Activated CD4-positive, alpha-beta T cell treated with anti-CD3 and anti-CD28 coated beads, Interleukin-2, amount 10 ng/mL, durations not matched to agents 7 days and 5 days (primary cell): ENCODE measurements at places on chromosomes 6 and 20. TPM values are rescaled to one million over a fixed set of nuclear protein-coding genes. Genes with fewer than 3 reads are reported as not detected.

ADGRF4 gene
- total RNA-seq = not detected

DNA sequence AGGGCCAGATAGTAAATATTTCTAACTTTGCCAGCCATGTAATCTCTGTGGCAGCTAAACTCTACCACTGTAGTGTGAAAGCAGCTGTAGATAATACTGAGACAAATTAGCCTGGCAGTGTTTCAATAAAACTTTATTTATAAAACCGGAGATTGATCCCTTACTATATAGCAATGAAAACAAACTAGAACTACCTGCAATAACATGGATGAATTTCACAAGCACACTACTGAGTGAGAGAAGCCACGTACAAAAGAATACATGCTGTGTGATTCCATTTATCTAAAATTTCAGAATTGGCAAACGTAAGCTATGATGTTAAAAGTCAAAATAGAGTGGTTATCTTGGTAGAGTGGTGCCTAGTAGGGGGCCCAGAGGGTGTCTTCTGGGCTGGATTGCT is 198.7 kb upstream of the SGK1 start:
- no peak for DNase-seq

DNA sequence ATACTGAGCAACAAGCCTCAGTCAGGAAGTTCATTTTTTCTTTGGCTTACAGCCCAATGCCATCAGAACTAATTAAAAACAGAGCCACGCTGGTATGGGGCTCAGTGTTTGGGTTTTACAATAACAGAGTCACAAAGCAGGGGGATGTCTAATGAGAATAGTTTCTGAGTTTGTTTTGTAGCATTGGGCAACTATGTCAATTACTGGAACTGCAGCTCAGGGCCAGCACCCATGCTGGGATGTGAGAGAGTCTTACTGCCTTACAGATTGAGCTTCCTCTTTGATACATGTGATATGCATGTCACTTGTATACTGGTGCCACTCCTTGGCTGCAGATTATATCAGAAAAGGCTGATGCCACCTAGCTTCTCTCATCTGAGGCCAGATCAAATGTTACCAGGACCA is 117.6 kb downstream of the TFAP2B start:
- DNase-seq = no peak

DNA sequence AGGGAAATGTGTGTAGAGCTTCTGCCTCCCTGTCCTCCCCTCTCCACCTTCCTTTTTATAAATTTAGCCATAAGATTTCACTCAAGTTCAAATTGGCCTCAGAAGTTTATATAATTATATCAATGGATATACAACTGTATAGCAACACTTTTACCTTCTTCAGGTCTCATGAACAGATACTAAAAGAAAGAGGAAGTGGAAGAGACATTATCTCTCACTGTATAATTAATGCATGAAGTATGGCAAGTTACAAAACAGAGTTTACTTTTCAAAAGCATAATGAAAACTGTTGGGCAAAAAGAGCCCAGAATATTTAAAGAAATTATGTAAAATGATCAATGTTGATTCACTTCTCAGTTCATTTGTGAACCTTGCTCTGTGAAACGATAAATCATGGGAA is 99.7 kb downstream of the PDE7B start:
- DNase-seq = no peak

CCN6 gene
- total RNA-seq = not detected

DNA sequence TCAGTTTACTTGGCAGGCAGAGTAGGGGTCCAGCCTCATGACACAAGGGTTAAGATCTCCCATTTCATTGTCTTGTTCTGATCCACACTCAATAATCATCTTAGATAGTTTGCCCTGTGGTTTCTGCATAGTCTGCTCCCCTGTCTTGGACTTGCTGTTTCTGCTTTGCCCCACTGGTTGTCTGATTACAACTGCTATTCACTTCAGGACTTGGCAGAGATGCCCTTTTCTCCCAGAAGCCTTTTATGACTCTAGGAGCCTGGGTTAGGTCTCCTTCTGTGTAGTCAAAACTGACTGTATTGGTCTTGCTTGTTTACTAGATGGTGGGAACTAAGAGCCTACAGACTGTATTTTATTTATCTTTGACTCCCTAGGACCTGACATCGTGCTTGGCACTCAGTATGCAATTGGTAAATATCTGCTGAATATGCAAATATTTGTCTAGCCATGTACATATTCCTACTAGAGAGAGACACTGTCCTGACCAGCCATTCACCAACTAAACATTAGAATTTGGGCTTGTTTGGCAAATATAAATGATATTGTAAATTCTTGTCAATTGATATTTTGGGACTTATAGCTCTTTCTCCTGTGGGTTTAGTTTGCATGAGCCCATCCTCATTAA is 165.9 kb upstream of the KCNK16 start:
- DNase-seq = no peak

- DNase-seq = no peak
Measured at GRCh38 chr6:50935442-50935841, 116.8 kb downstream of the TFAP2B start.

DNA sequence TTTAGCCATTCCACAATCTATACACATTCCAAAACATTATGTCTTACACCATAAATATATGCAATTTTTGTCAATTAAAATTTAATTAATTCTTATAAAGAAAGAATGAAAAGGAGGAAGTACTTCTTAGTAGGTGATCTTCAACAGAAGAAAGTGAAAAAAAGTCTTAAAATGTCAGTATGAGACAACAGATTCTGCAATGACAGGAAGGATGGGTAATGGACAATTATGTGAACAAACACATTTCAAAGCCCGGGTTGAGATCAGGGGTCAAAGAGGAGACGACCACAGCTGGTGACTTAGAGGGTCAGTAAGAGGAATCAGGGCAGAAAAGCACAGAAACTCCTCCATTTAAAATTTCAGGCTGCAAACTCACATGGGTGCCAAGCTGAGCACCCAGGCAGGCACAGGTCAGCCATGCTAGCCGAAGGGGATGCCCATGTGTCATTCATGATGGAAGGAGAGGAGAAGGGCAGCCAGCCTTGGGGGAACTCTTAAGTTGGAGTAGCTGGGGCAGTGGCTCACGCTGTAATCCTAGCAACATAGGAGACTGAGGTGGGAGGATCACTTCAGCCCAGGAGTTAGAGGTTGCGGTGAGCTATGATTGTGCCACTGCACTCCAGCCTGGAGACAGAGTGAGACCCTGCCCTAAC is 11.0 kb downstream of the VSX1 start:
- DNase-seq = no peak

- DNase-seq = no peak
Measured at GRCh38 chr20:11387189-11387754, 530.4 kb upstream of the BTBD3 start.

DNA sequence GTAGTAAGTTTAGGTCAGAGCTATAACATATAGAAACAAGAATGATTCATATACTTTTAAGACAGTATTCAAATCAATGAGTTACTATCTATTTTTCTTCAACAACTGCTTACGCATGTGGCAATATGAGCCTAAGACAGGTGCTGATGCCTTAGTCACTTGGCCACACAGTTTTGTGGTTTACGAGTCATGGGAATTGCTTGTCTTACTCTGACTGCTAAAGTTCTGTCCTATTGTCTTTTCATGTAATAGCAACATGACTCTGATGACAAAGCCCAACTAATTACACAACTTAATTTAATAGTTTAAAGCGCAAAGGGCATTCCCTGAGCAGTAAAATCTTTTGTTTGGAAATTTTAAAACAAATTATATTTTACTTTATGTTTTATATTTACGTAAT is 159.3 kb upstream of the CENPW start:
- no peak for DNase-seq

- DNase-seq = no peak
Measured at GRCh38 chr6:133108419-133108818, 132.7 kb upstream of the EYA4 start.

LGSN gene
- not detected for total RNA-seq

GPX5 gene
- total RNA-seq = not detected

DNA sequence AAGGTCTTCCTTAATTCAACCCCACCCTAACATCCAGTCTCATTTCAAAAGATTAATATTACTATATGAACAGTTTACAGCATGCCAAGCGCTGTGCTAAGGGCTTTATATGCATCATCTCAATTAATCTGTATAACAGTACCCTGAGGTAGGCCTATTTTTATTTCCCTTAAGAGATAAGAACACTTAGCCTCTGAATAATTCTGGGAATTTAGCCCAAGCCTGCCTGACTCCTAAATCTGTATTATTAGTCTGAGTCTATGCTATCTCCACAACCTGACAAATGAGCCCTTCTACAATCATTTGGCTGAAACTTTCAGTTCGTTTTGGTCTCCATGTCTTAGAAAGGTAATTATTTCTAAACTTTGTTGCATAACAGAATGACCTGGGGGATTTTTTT is 77.7 kb upstream of the SAMD5 start:
- no peak for DNase-seq

DNA sequence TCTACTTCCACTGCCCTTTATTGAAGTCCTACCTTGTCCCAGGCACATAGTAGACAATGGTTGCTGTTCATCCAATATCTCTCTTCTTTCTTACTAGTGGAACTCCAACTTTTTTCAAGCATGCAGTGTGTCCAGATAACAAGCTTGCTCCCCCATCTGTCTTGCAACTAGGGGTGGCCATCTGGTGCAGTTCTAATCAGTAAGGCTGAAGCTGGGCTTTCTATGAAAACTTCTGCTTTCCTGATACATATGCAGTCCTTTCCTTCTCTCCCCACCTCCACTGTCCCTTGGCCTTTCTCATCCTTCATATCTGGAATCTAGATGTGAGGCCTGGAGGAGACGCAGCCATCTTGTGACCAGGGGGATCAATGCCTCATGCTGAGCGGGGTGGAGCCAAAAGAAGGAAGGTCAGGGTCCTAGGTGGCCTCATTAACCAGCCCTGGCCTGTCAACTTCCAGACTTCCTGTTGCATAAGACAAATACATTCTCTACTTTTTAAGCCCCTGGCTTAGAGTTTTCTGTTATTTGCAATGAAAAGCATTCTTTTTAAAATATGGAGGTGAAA is 59.6 kb upstream of the ZFP64 start:
- no peak for DNase-seq

- DNase-seq = no peak
Measured at GRCh38 chr20:21262812-21263211, 40.3 kb upstream of the XRN2 start.

PEX7 gene
- 4.1 TPM for total RNA-seq

SLC17A1 gene
- not detected for total RNA-seq

PTCRA gene
- total RNA-seq = not detected

CD24 gene
- total RNA-seq = 0.22 TPM

DNA sequence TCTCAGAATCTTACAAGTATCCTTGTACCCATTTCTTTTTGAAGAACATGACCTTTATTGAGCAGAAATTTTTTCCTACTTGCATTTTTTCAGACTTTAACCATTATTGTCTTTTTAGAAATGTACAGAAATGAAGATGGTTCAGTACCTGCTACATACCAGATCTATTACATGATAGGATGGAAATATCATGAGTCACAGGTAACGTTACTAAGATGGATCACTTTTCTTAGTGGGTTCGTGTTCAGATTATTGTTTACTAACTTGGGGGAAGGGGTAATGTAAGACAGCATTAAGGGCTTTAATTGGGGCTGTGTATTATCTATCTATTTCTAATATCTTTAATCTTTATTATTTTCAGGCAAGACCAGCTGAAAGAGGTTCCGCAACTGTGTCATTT is 31.9 kb downstream of the NDUFAF5 start:
- no peak for DNase-seq

DNA sequence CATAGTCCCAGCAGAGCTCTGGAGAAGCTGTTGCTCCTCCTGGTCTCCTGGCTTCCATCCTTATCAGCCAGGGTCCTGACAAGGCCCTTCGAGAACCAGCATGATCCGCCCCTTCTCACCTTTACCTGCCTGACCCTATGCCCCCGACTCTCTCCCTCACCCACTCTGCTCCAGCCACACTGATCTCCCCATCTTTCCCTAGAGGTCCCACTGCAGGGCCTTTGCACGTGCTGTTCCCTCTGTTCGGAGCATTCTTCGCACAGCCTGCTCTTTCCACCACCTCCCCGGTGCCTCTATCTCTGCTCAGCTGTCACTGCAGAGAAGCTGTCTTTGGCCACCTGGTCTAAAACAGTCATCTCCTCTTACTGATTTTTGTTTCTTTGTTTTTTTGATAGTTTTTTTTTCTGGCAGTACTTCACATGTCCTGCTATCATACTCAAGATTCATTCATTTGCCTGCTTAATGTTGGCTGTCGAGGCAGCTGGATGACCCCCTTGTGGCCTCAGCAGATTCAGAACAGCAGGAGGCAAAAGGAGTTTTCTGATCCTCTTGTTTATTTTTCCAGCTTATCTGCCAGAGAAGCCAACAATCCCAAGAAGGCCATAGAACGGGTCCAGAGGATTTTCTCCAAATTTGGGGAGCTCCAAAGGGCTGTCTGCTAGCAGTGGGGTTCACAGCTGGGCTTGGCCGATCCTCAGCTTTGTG is 1.6 kb upstream of the PTGIS start:
- DNase-seq = no peak

RFX6 gene
- total RNA-seq = not detected

GHRH gene
- not detected for total RNA-seq

DNA sequence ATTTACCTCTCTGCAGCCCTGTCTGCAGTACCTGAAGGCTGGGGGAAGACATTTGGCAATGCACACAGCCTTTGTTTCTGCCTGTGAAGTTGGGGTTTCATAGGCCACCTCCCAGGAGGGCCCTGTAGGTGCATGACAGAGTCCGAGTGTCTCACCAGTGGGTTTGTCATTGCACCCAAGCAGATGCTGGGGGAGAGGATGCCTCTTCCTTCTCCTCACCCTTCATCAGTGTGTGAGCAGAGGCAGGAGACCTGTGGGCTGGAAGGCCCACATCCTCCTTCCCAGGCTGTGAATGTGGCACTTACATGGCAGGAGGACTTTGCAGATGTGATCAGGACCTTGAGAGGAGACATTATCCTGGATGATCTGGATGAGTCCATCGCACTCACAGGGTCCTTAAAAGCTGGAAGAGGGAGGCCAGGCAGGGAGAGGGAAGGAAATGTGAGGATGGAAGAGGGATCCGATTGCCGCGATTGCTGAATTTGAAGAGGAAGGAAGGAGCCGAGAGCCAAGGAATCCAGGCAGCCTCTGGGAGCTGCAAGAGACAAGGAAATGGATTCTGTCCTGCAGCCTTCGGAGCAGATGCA is 30.4 kb downstream of the SYNJ2 start:
- DNase-seq = no peak

DNAH8 gene
- 0.10 TPM for total RNA-seq
